Lung (tissue), 17 donors: ENCODE measurements at places on chromosomes 1 and 21. TPM values are rescaled to one million over a fixed set of nuclear protein-coding genes. Genes with fewer than 3 reads are reported as not detected.

- no peak overlapping the region for H3K27ac ChIP-seq
- no peak for DNase-seq
- no peaks in the 10 kb centered on the region for H3K4me1 ChIP-seq
- H3K4me3 ChIP-seq = no peak overlapping the region
- H3K36me3 ChIP-seq = no peaks in the 10 kb centered on the region
Observed at GRCh38 chr1:217369996-217370551, 260.8 kb downstream of the GPATCH2 start.

GRCh38 chr1:164054331-164054730 lies 504.7 kb upstream of the PBX1 start:
- H3K36me3 ChIP-seq = no peaks in the 10 kb centered on the region
- H3K4me1 ChIP-seq = no peaks in the 10 kb centered on the region
- no peaks in the 10 kb centered on the region for H3K27me3 ChIP-seq

Gene KLF17
- total RNA-seq = 0.28 TPM

Gene MYOG
- total RNA-seq = not detected

GRCh38 chr1:44442791-44443190 lies 37.7 kb downstream of the RNF220 start:
- no peak overlapping the region for H3K27ac ChIP-seq
- DNase-seq = no peak
- no peaks in the 10 kb centered on the region for H3K36me3 ChIP-seq
- no peaks in the 10 kb centered on the region for H3K4me1 ChIP-seq

GRCh38 chr1:1038694-1039093 lies 18.8 kb downstream of the AGRN start:
- no peak overlapping the region for H3K27ac ChIP-seq
- DNase-seq = no peak
- H3K36me3 ChIP-seq = no peaks in the 10 kb centered on the region
- H3K4me1 ChIP-seq = peaks cover 16% of the 10 kb centered on the region
- H3K27me3 ChIP-seq = peaks cover 6% of the 10 kb centered on the region

Gene NES
- total RNA-seq = 57.4 TPM

DNA sequence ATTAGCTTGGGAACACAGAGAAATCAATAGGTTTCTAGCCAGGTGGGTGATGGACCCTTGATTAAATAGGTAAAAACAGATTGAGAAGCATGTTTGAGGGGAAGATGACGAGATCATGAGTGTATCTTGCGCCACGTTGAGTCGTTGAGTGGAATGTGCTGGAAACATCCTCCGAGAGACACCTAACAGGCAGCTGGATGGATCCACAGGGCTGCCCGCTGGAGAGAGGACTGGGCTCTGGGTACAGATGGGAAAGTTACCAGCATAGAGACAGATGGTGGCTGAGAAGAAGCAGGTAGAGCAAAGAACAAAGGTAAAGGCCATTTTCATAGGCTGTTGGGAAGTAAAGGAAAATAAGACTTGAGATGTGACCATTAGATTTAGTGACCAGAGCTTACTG lies 15.6 kb downstream of the BATF3 start:
- no peak for DNase-seq
- peaks cover 7% of the 10 kb centered on the region for H3K4me1 ChIP-seq
- H3K4me3 ChIP-seq = no peak overlapping the region
- H3K27ac ChIP-seq = no peak overlapping the region

Gene STUM
- 0.58 TPM for total RNA-seq

Gene SNIP1
- 14.2 TPM for total RNA-seq

GRCh38 chr1:194548071-194548470 lies 1361.7 kb upstream of the B3GALT2 start:
- H3K36me3 ChIP-seq = no peaks in the 10 kb centered on the region
- no peak overlapping the region for H3K27ac ChIP-seq
- DNase-seq = no peak
- H3K4me1 ChIP-seq = no peaks in the 10 kb centered on the region
- H3K27me3 ChIP-seq = no peaks in the 10 kb centered on the region

DNA sequence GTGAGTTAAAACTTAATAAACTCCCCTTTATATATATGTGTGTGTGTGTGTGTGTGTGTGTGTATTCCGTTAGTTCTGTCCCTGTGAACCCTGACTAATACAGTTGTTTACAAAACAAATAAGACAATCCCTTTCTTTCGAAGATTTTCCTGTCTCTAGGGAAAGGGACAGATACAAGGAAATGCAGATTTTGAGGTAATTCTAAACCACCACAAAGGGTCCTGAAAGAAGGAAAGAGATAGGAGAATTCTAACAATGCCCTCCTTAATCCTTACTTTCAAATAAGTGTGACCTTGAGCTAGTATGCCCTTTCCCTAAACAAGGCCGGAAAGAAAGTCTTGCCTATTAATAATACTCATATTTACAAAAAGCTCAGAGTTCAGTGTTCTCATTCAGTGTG lies 164.8 kb upstream of the COL11A1 start:
- no peaks in the 10 kb centered on the region for H3K27me3 ChIP-seq
- no peaks in the 10 kb centered on the region for H3K36me3 ChIP-seq
- H3K27ac ChIP-seq = no peak overlapping the region
- H3K4me3 ChIP-seq = no peak overlapping the region
- no peaks in the 10 kb centered on the region for H3K4me1 ChIP-seq
- no peak for DNase-seq

GRCh38 chr1:36091698-36092097 lies 3.0 kb downstream of the ADPRS start:
- no peaks in the 10 kb centered on the region for H3K27me3 ChIP-seq
- H3K27ac ChIP-seq = no peak overlapping the region
- H3K4me1 ChIP-seq = peaks cover 13% of the 10 kb centered on the region
- H3K36me3 ChIP-seq = peaks cover 24% of the 10 kb centered on the region

Gene CHI3L2
- total RNA-seq = 298 TPM

DNA sequence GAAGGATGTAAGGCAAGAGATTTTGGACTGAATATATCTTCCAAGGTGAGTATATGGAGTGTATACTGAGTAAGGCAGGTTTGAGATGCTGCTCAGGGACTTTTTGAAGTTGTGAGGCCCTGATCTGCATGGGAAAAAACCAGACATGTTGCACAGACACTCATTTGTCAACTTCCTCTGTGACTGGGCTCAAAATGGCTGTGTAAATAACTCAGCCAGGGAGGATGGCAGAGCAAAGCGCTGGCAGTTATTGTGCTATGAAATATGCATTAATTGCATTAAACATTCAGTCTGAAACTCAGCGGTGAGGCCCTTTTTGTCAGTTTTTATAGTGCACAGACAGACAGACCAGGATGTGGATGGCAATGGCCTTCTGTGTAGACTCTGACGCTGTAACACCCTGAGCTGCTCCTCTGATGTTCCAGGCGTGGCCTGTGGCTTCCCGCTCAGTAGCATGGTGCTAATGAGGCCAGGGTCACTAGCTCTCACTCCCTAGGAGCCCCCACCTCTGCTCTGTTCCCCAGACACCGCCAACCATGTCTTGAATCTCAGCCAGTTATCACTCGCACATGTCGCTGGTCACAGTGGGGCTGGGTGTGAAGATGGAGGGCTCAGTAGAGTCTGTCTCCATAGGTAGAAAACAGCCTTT lies 307.0 kb upstream of the PROX1 start:
- H3K27ac ChIP-seq = no peak overlapping the region
- H3K4me1 ChIP-seq = no peaks in the 10 kb centered on the region
- DNase-seq = no peak
- H3K36me3 ChIP-seq = no peaks in the 10 kb centered on the region
- no peak overlapping the region for H3K4me3 ChIP-seq
- no peaks in the 10 kb centered on the region for H3K27me3 ChIP-seq

DNA sequence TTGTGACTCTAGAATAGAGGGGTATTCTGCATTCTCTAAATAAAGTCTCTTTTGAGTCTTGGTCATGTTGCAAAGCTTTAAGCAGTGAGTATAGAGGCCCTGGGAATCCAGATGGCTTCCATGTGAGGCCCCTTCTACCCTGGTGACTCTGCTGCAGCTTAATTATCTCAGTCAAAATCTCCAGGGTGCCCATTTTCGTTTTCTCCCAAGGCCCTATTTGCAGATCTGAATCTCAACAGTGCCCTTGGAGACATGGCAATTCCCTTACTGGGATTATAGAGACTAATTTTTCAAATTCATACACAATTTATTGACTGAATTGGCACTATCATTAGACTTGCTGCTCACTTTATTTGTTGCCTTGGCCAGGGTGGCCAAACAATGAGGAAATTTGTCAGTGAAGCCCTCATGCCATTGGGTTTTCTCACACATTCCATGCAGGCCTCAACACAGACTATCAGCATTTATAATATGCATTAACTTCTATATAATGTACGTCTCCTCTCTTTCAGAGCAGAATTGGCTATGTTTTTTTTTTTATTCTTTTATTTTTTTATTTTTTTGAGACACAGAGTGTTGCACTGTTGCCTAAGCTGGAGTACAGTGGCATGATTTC lies 35.1 kb downstream of the PROX1 start:
- H3K27ac ChIP-seq = peak overlapping the region; percentile 23
- H3K4me3 ChIP-seq = no peak overlapping the region
- H3K27me3 ChIP-seq = no peaks in the 10 kb centered on the region
- no peak for DNase-seq

GRCh38 chr1:111600886-111601386 lies 18.7 kb upstream of the RAP1A start:
- no peaks in the 10 kb centered on the region for H3K36me3 ChIP-seq
- H3K4me1 ChIP-seq = peaks cover 2% of the 10 kb centered on the region
- no peak for DNase-seq
- no peak overlapping the region for H3K4me3 ChIP-seq
- H3K27ac ChIP-seq = no peak overlapping the region
- no peaks in the 10 kb centered on the region for H3K27me3 ChIP-seq

DNA sequence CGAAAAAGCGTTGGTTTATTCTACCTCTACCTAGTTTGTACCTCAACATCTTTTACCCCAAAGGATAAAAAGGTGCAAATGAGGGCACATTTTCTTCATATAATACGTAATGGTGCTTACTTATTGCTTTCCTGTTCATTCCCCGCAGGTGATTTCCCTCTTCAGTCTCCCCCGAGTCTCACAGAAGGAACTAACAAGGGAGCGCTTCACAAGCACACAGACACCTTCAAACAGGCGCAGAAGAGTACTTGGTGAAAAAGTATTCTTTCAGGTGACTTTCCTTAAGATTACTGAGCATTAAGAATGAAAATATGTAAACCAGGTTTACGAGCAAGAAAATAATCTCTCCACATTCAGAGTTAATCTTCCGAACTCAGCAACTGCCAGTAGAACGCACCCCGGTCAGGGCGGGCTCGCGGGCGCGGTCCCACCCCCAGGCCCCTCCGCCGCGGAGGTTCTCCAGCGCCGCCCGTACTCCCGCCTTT lies 511 bp upstream of the RABGAP1L start:
- peaks cover 12% of the 10 kb centered on the region for H3K4me1 ChIP-seq
- H3K36me3 ChIP-seq = no peaks in the 10 kb centered on the region
- no peak for DNase-seq
- peak overlapping the region; percentile 50 for H3K4me3 ChIP-seq
- H3K27me3 ChIP-seq = no peaks in the 10 kb centered on the region
- H3K27ac ChIP-seq = peak overlapping the region; percentile 85

DNA sequence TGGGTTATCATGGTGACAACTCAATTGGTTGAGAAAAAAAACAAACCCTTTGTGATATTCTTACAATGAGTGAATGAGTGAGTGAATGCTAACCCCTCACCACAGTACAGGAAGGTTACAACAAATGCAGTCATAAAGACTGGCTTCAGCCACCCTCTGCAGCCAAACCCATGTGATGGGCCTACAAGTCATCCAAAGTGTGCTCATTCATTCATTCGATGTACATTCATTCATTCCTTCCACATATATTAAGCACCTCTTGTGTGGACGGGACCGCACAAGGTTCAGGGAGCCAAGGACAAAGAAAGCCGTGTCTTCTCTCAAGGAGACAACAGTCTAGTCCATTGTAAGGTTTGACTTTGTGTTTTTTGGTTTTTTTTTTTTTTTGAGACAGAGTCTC lies 49.4 kb downstream of the WDR4 start:
- H3K4me1 ChIP-seq = no peaks in the 10 kb centered on the region
- no peak overlapping the region for H3K27ac ChIP-seq
- no peak overlapping the region for H3K4me3 ChIP-seq
- peaks cover 2% of the 10 kb centered on the region for H3K27me3 ChIP-seq
- DNase-seq = no peak

GRCh38 chr1:153796786-153797659 lies 21.8 kb downstream of the SLC27A3 start:
- no peaks in the 10 kb centered on the region for H3K36me3 ChIP-seq
- DNase-seq = peak; percentile 70
- H3K27me3 ChIP-seq = no peaks in the 10 kb centered on the region
- no peaks in the 10 kb centered on the region for H3K4me1 ChIP-seq

- H3K4me3 ChIP-seq = no peak overlapping the region
- DNase-seq = no peak
- no peaks in the 10 kb centered on the region for H3K4me1 ChIP-seq
- no peaks in the 10 kb centered on the region for H3K27me3 ChIP-seq
Observed at GRCh38 chr1:248759644-248760043, 4.1 kb upstream of the LYPD8 start.

Gene RHBDL2
- 1.3 TPM for total RNA-seq

DNA sequence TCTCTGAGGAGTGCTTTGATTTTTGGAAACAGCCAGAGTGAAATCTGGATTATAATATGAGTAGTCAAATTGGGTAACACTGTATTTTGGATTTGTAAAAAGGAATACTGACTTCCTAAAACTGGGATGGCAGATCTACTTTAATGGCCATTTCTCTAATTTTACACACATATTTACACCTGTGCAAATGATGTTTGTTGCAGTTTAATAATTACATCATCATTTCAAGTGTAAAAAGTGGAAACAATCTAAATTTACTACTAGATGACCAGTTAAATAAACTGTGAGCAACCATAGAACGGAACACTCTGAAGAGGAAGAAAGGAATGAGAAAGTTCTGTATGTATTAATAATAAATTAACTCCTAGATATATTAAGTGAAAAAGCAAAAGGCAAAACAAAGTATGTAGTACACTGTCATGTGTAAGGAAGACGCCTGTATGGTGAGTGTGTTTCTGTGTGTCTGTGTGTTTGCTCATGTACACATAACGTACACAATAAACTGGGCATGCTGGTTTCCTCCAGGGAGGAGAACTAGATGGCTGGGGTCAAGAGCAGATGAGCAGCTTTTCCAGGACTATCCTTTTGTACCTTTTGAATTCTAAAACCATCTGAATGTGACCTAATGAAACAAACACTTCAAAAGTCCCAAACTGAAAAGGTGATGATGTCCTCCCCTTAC lies 2.9 kb upstream of the RHEX start:
- H3K36me3 ChIP-seq = no peaks in the 10 kb centered on the region
- no peaks in the 10 kb centered on the region for H3K4me1 ChIP-seq
- H3K27ac ChIP-seq = no peak overlapping the region
- H3K27me3 ChIP-seq = no peaks in the 10 kb centered on the region
- H3K4me3 ChIP-seq = no peak overlapping the region
- DNase-seq = no peak
